Nephron progenitor cell (in vitro differentiated cells): ENCODE measurements at places on chromosomes 16 and 17.
A peak's percentile ranks its signal among the peaks of the same experiment; 100 is the strongest.

- no peak for DNase-seq
These were observed 29.5 kb downstream of the MBTD1 start for GRCh38 chr17:51230306-51230705.

DNA sequence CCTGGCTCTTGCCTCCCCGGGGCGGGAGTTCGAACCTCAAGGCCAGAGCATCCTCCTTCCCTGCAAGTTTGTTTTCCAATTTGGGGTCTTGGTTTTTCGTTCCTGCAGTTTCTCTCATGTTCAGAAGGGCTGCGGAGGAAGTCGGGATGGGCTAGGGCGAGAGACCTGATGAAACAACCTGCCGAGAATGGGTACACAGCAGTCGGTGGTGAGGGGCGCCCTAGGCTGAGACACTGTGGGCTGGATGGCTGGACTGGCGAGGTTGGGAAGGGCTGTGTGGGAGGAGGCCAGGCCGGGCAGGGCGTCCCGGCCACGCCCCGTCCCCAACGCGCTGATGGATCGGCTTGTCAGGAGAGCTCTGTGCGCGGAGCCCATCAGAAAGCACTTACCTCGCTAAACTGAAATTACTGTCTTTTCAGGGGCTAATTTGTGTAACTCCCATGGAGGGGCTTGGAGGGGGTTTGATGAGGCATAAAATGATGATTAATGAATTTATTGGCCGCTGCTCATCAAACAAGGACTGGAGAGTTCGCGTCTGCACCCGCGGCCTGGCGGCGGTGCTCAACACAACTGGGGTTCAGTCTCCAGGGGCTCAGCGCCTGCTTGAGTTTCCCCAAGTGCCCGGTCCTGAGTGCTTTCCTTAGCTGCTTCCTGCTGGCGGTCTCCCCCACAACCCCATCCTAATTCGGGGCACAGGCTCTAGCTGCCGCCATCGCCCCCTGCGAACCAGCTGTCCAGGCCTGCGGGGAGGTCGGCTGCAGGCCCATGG, 9.0 kb downstream of the IRX5 start:
- DNase-seq: peak; percentile 72

- DNase-seq: peak; percentile 65
These were observed 19.0 kb downstream of the CENPX start for GRCh38 chr17:82003411-82004381.

DNA sequence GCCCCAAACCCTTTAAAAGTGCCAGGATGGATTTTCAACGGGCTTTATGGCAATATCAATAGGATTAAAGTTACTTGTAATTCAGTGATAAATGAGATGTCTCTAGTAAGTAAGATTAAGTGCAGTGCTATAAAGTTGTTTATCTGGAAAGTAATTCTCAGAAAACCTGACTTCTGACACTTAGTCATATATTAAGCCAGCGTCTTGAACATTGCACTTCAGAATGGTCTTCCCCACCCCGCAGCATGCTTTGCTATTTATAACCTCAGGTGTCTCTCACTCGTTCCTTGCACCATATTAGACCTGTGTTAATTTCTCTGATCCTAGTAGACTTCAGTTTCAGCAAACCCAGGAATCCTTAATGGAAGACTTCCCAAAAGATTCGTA, 2.1 kb upstream of the MAF start:
- DNase-seq: no peak

GRCh38 chr16:86342161-86342834, 168.0 kb upstream of the FOXF1 start:
- DNase-seq: no peak

DNA sequence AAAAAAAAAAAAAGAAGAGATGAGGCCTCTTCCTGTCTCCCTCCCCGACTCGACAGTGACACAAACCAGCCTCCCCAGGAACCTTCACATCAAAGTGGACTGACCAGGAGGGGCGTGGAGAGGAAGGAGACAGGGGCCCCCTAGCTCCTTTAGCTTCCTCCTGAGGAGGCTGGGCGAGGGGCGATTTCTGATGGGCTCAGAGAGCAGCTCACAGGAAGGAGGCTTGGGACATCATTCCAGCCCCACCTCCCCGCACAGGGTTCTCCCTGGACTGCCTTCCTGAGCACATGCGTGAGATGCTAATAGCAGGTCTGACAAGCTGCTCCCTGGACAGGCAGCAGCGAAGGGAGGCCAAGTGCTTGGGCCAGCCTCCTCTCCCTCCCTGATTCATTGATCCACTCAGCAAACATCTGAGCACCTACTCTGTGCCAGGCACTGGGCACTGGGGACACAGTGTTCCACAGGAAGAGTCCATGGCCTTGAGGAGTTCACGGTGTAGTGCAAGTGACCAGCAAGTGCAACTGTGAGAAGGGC, 14.4 kb upstream of the DOK4 start:
- no peak for DNase-seq

- no peak for DNase-seq
These were observed 168.9 kb downstream of the CBLN1 start for GRCh38 chr16:49112754-49113153.

- DNase-seq: no peak
These were observed 171.2 kb upstream of the SDK2 start for GRCh38 chr17:73815474-73815873.

DNA sequence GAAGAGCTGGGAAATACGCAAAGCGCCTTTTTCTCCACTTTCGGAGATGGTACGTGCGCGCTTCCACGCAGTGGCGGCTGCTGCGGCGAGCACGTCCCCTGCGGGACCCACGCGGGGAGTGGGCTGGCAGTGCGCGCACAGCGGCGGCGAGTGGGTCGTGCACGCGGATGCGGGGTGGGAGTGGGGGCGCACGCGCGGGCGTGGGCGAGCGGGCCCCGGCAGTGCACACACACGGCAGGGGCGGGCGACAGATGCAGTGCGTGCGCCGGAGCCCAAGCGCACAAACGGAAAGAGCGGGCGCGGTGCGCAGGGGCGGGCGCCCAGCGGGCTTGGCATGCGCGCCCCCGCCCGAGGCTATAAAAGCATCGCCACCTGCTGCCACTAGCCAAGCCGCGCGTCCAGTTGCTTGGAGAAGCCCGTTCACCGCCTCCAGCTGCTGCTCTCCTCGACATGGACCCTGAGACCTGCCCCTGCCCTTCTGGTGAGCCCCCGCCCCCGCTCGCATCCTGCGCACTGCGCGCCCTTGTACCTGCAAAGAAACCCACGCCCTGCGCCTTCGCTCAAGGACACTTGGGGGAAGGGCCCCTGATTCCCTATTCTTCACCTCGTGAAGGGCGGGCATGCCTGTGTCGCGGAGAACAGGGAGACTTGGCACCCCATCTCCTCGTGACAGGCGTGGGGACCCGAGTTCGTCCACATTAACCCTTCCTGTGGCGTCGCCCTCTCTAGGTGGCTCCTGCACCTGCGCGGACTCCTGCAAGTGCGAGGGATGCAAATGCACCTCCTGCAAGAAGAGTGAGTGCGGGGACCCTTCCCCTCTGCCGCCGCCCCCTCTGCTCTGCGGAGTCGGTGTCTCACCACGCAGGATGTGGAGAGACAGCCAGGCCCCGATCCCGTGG, at the start of gene MT3:
MT3 (plus strand) TSS at position 388 of the 899 bp plus-strand sequence; CDS start at position 451, 63 bp downstream.
- DNase-seq: peak; percentile 59

- DNase-seq: peak; percentile 65
These were observed 107.6 kb downstream of the SPECC1 start for GRCh38 chr17:20116683-20117309.

DNA sequence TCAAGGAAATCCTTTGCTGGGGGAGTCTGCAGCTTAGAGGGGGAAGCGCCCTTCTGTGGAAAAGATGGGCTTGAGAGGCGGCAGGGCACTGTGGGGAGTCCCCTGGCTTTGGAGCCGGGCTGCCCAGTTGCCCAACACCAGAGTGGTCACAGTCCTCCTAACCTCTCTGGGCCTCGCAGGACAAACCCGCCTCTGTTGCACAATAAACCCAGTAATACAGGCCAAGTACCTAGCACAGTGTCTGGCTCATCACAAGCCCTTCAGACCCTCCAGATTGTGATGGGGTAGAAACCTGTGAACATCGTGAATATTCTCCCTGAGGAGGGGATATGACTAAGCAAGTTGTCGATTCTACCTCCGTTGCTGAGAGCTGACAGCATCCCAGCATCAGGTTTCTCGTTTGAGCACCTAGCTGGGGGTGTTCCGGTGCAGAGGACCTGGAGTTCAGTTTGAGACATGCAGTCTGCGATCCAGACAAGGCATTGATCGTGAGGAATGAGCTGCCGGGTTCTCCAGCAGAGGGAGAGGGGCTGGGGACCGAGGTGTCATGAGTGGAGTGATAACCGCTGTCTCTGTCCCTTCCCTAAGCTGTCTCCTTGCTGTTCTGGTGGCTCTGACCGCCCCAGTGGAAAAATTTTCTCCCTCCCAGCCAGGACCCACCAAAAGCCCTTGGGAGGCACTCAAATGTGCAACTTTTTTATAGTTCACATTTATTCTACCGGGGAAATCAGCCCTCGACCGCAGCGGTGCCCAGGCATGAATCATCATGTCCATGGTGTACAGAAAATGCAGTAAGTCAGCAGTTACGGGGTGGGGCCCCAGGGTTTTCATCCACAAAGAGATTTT, 161.9 kb downstream of the WSCD1 start:
- DNase-seq: no peak

DNA sequence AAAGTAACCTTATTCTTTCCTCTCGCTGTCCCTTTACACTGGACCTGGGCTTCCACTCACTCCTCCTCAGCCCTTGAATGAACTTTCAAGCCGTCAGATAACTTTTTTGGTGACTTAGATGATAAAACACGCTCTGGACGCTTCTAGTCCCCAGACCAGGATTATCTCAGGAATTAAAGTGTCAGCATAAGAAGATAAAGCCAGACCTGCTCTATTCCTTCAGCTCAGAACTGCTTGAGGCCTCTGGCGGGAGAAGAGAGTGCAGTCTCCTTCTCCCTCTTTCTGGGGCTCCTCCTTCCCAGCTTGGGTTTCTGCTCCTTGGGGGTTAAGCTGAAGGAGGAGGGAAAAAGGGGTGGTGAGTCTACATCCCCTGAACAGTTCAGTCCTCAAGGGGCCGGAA, 6.6 kb downstream of the LPO start:
- no peak for DNase-seq

DNA sequence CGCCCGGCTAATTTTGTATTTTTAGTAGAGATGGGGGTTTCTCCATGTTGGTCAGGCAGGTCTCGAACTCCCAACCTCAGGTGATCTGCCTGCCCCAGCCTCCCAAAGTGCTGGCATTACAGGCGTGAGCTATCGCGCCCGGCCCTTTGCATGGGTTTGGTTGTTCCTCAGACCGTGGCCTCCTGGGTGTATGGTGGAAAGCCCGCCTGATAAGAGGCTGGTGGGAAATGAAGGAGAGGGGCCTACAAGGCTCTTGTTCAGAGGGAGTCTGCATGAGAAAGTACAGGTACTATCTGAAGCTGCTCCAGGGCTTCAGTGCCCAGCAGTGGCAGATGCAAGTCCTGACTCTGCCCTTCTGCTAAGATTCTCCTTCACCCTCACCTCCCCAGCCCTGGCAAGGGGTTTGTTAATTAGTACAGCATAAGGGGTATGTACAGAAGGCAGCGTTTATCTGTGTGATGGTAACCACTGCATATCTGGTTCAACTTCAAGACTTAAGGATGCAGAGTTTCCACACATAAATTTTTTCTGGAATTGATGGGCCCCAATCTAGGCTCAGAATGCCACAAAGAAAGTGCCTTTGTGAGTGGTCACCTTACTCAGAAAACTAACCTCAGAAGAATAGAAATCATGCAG, 24.2 kb downstream of the GRB7 start:
- no peak for DNase-seq

DNA sequence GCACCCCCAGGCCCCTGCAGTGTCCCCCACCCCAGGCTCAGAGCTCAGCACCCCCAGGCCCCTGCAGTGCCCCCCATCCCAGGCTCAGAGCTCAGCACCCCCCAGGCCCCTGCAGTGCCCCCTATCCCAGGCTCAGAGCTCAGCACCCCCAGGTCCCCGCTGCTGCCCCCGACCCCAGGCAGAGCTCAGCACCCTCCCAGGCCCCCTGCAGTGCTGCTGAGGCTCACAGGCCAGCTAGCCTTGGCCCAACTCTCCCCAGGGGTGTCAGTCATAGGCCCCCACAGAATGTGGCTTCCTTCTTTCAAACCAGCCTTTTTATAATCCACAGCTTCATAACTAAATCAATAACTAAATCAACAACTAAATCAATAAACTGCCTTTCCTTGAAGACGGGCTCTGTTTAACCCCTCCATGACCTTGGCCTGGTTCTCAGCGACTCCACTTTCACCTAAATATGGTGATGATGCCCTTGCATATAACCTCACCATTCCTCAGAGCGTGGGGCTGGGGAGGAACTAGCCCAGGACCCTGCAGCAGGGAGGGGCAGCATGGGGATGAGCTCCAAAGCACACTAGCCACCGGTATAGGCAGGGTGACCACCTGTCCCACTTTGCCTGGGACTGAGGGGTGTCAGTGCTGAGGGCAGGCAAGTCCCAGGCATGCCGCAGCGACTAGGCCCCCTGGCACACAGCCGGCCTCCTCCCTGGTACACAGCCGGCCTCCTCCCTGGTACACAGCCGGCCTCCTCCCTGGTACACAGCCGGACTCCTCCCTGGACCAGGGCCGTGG, 5.0 kb downstream of the NOTUM start:
- no peak for DNase-seq

DNA sequence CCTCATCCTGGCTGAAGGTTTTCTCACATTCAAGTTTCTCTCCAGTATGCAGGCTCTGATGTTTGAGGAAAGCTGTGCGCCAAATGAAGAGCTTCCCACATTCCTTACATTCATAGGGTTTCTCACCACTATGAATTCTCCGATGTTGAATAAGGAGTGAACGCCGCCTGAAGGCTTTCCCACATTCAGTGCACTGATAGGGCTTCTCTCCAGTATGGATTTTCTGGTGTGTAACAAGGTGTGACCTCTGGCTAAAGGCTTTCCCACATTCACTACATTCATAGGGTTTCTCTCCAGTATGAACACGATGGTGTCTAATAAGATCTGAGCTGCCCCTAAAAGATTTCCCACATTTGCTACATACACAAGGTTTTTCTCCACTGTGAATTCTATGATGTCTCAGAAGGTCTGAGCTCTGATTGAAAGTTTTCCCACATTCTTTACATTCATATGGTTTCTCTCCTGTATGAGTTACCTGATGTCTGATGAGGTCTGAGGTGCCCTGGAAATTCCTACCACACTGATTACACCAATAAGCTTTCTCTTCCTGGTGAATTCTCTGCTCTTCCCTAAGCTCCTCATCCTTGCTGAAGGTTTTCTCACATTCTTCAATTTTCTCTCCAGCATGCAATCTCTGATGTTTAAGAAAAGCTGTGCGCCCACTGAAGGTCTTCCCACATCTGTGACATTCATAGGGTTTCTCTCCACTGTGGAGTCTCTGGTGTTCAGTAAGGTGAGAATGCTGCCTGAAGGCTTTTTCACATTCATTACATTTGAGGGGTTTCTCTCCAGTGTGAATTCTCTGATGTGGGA, 8.9 kb downstream of the ZNF594 start:
- DNase-seq: no peak
